Brain pericyte (primary cell): ENCODE measurements at places on chromosomes 2 and 18.

- DNase-seq = no peak
These were observed 10.4 kb downstream of the TOGARAM2 start for GRCh38 chr2:28991460-28991859.

DNA sequence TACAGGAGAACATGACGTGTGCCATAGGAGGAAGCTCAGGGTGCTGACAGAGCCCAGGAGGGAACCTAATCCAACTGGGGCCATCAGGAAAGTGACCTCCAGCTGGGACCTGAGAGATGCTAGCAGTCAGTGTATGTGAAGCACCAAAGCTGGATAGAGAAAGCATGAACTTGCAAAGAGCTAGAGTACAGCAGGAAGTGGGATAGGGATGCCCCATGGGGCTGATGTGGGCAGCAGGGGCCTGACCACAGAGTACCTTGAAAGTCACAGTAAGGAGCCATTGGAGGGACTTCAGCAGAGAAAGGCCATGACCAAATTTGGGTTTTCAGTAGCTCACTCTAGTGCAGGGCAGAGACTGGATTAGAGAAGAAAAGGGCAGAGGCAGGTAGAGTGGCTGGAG, 91.6 kb upstream of the TTC39C start:
- no peak for DNase-seq

DNA sequence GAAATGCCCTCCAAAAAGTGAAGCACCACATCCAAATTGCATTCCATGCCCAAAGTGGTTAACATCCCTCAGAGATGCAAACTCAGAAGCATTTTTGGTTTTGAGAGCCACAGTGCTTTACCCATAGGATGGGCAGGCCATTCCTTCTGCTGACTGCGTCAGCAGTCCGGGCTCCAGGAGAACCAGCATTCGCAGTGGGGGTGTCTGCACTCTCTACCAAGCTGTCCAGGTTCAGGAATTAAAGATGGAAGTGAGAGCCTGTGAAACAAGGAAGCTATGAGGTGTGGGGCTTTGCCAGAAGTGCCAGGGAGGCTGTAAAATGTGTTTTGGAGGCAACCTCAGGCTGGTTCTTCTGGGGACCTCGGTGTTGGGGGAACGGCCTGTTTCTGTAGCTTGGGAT, 205.7 kb downstream of the AGAP1 start:
- DNase-seq = no peak

GRCh38 chr2:127632592-127633489, 13.1 kb upstream of the GPR17 start:
- DNase-seq = no peak

- no peak for DNase-seq
These were observed 443 bp downstream of the CPSF3 start for GRCh38 chr2:9423922-9424272.

GRCh38 chr2:215535741-215536140, 99.9 kb upstream of the FN1 start:
- no peak for DNase-seq

GRCh38 chr2:126652323-126652891, 3.6 kb upstream of the GYPC start:
- no peak for DNase-seq

GRCh38 chr2:10790228-10790973, 22.2 kb downstream of the PDIA6 start:
- DNase-seq = no peak

DNA sequence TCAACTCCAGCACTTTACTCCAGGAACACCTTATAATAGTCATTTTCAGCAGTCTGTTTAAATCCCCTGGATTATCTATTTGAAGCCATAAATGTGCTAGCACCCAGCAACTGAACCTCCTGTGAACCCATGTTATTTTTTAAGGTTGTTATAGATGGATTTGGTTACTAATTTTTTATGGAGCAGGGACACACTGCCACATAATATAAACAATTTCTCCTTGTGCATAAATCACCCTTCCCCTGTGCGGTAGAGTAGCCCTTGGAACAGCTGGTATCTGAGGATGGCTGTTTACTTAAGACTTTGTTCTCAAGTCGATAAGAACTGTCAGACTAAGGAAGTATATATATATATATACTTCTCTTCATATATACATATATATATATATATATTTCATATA, 367.4 kb downstream of the EPHA4 start:
- DNase-seq = no peak

GRCh38 chr2:75703589-75704287, 7.0 kb downstream of the GCFC2 start:
- no peak for DNase-seq

- no peak for DNase-seq
These were observed 15.7 kb downstream of the GPATCH11 start for GRCh38 chr2:37100054-37100453.

DNA sequence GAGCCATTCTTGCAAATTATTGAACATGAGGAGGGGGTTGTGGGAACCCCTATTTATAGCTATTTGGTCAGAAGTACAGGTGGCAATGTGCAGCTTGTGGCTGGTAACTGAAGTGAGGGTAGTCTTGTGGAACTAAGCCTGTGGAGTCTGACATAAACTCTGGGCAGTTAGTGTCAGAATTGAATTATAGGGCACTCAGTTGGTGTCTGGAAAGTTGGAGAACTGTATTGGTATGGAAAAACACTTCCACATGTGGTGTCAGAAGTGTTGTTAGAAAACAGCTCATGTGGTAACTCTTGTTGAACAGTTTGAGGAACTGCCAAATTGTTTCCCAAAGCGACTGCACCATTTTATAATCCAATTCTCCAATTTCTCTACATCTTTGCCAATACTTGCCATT, 7.5 kb downstream of the RALBP1 start:
- no peak for DNase-seq

GRCh38 chr18:51082571-51083267, 52.7 kb downstream of the SMAD4 start:
- DNase-seq = no peak

DNA sequence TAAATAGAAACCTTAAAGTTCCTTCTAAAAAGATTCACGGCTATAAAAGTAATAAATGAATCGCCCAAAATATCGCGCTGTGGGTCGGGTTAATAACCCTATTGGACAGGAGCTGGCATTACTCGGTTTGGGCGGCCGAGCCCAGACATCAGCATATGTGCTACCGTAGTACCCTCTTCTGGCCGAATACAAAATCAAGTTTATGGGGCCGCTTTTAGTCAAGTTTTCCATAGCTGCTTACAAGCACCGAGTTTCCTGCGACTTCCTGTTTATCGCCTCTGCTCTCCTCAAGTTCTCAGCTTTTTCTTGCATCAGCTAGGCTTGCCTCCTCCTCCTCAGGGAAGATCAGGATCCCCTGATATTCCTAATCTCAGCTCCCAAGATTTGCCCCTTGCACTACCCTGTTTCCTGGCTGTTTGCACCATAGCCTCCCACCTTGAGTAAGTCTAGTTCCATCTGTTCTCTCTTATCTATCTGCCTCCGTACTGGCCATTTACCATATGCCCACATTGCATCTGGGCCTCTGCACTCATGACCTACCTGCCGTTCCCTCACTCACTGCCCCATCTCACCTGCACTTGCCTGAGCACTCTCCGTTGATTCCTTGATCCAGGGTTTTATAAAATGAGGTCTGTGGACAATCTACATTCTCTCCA, 56.1 kb downstream of the SLC35F5 start:
- no peak for DNase-seq
